Glomerular endothelial cell (primary cell): ENCODE measurements at places on chromosomes 12 and 14. TPM values are rescaled to one million over a fixed set of nuclear protein-coding genes. Genes with fewer than 3 reads are reported as not detected.

Gene BDKRB1
- total RNA-seq = not detected in 2 replicates

Gene SVOP
- not detected in 2 replicates for total RNA-seq

Gene MLEC
- 73.3 and 78.3 TPM in 2 replicates for total RNA-seq

Gene OLR1
- 0.64 TPM in 1 of 2 replicates, not detected in the other for total RNA-seq

Gene PTGER2
- 0.92 and 1.9 TPM in 2 replicates for total RNA-seq

Gene DCN
- total RNA-seq = 5.6 and 16.2 TPM in 2 replicates

Gene EIF2S3B
- total RNA-seq = 0.35 and 2.3 TPM in 2 replicates

Gene GARIN6
- not detected in 2 replicates for total RNA-seq

Gene REP15
- 2.0 and 3.3 TPM in 2 replicates for total RNA-seq

Gene GPRC5D
- total RNA-seq = not detected in 2 replicates

Gene TCL1B
- total RNA-seq = not detected in 2 replicates

DNA sequence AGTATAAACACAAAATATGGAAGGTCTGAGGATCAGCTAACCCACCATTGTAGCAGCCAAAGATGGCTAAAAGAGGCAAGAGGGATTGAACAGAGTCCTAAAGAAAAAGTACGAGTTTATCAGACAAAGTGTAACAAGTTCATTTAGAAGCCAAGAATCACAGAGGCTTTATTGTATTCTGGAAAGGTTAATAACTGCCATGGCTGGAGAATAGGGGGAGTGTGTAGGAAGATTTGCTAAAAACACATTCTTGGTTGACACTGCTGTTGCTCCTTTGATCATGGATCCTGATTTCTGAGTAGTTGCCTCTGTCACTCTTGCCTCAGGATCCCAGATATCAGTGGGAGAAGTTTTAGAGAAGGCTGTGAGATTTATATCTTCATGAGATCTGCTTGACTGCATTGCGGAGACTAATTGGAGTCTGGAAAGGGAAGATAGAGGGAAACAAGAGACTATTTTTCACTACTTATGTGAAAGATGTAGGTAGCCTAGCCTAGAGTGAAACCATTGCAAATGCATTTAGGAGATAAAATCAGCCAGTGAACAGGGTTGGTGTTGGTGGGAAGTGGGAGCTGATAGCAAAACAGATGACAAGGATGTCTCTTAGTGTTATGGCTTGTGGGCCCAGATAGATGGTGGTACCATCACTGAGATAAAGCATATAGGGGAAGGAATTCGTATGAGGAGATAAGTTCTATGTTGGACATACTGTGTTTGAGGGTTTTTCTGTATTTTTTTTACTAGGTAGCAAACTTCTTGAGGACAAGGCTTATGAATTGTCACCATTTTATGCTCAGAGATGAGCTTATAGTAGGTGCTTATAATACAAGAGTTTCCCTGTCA lies 402.9 kb upstream of the PDE3A start:
- no peak for DNase-seq

DNA sequence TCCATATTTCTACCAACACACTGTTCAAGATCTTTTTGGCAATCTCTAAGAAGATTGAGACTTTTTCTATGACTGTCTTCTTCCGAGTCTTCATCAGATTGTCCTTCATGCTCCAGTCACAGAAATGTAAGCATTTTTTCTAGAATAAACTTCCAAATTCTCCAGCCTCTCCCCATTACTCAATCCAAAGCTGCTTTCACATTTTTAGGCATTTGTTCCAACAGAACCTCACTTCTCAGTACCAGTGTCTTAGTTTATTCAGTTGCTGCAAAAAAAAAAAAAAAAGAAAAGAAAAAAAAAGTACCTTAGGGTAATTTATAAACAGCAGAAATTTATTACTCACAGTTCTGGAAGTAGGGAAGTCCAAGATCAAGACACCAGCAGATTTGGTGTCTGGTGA lies 290.8 kb upstream of the NOVA1 start:
- DNase-seq = no peak

GRCh38 chr14:60720962-60721325 lies 3.2 kb downstream of the SIX4 start:
- no peak for DNase-seq

- no peak for DNase-seq
Measured at GRCh38 chr14:103872481-103873113, 25.2 kb upstream of the PPP1R13B start.

GRCh38 chr12:26157001-26157400 lies 32.2 kb upstream of the BHLHE41 start:
- DNase-seq = no peak

DNA sequence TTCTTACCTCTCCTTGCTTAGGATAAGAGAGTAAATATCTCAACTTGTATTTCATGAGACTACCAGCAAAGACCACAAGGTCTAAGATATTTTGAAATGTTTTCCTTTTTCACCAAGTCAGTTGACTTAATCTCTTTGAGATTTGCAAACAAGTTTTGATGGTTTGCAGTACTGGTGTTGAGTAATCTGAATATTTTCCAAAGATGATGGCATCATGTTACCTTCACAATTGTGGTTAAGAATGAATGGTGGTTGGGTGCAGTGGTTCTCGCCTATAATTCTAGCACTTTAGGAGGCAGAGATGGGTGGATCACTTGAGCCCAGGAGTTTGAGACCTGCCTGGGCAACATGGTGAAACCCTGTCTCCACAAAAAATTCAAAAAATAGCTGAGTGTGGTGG lies 225.7 kb downstream of the TMTC2 start:
- no peak for DNase-seq

- no peak for DNase-seq
Measured at GRCh38 chr14:100039903-100040302, 25.3 kb upstream of the EVL start.

DNA sequence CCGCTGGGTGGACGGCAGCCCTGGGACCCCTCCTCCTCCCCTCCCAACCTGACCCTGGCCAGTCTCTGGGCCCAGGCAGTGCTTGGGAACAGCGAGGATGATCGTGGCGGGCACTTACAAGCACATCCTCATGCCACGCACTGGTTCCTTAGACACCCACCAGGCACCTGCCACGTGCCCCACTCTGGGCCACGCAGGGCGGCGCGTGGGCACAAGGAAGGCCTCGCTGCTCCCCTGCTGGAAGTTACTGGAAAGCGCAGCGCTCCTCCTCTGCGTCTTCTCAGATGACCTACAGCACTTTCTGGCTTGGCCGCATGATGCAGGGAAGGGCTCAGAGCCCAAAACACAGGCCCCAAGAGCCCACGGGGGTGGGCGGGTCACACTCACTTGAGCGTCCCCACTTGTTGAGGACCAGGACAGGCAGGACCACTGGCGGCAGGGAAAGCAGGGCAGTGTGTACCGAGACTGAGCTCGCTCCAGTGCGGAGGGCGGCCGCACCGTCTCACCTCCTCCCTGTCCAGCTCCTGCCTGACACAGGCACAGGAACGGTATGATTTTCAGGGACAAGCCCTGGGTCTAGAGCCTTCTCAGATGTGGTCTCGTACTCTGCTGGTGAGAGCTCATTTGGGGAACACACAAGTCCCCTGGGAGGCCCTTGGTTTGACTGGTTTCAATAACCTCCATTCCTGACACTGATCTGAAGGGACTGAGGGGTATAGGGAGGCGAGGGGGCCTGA lies 128.3 kb upstream of the EVL start:
- no peak for DNase-seq

GRCh38 chr12:106085213-106085612 lies 53.5 kb downstream of the NUAK1 start:
- no peak for DNase-seq

DNA sequence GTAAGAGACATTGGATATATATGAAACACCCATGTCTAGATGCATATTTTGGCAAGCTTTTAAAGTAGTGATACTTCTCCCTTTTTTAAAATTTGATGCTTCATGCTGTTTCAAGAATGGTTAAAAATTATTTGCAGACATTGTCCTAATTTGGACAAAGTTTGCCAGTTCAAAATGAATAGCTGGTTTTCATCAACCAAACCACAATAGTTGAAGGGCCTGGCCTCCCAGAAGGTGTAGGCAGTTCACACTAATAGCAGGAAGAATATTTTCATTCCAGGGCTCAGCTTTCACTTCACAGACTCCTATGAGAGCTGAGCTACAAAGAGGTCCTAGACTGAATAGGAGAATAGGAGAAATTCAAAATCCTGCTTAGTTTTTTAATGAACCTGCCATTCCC lies 78.7 kb downstream of the STXBP6 start:
- DNase-seq = no peak

- no peak for DNase-seq
Measured at GRCh38 chr14:30210630-30211029, 283.0 kb upstream of the PRKD1 start.

GRCh38 chr12:78864870-78865463 lies 393 bp downstream of the SYT1 start:
- DNase-seq = no peak

DNA sequence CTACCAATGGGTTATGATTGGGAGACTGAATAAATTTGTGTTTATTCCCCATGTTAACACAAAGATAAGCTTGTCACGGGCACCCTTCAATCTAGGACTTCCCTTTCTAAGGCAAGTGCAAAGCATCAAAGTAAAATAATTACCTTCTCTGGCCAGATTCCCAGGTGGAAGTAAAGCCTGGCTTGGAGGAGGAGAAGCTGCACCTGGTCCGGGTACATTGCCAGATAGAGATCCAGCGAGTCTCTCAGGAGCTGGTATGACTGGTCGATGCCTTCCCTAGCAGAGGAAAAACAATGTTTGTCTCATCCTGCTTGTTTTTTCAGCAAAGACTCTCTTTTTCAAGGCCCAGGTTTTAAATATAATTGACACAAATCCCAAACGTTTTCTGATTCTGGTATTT lies 24.9 kb downstream of the FBXO21 start:
- no peak for DNase-seq

DNA sequence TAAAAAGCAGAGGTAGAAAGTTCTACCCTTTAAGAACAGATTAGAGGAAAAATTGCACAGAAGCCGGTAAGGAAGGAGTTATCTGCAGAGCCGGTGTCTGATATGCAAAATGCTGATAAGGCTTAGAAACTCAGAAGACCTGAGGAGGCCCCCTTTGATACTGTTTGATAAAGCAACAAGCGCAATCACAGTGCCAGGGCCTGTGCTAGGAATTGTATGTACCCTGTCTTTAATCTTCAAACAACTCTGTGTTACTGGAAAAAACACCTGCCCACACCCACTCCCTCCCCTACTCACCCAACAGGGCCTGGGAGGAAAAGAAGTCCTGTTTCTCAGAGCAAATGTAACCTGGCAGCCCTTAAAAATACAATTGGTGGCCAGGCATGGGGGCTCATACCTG lies 112.7 kb upstream of the FUT8 start:
- DNase-seq = no peak

- DNase-seq = no peak
Measured at GRCh38 chr14:104284636-104285507, 146.5 kb downstream of the KIF26A start.

DNA sequence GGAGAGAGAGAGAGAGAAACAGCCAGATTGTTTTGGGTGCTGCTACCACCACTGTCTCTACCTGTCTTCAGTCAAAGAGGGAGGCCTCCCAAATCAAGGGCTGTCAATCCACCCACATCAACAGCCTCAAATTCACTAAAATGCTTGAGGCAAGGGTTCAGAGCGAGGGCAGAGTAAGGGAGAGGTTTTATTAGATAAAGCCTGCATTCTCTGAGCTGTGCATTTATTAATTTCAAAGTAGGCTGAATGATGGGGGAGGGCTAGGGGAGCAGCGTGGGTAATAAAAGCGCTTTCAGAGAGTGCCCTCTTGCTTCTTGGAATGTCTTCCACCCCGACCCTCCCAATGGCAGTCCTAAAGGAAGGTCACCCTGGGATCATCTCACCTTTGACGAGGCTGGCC lies 636.5 kb upstream of the TBX3 start:
- DNase-seq = no peak

DNA sequence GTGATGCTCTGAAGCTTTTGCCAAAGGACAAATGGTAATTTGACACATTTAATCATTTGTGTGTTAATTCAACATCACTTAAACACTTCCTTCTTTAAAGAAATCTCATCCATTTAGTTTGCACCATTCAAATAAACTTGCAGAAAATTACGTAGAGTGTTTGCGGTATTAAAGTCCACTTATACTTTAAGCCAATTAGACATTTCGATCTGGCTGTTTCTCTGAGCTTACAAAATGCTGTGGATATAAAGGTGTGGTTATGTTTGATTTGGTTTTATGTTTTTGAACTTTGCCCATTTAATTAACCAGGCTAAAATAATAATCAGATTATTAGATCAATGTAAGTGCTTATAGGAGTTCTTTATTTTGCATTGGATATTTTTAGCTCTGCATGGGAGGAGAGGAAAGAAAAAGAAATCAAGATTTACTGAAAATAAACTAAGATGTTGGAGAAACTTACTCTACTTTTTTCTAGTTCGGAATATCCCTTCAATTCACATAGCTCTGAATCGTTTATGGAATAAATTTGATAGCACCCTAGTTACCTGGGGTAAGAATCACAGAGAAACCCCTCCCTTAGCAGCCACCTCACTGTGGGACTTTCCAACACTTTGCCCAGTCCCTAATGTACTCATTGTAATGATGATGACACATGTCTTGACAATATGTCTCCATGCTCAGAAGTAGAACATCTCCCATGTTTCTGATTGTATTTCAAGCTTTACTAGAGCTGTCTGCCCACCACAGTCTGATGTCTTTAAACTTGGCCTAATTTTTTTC lies 268.0 kb downstream of the BTG1 start:
- no peak for DNase-seq

GRCh38 chr12:75479963-75480461 lies 543 bp upstream of the GLIPR1 start:
- DNase-seq = no peak

GRCh38 chr14:103684471-103684870 lies 30.8 kb downstream of the XRCC3 start:
- no peak for DNase-seq

DNA sequence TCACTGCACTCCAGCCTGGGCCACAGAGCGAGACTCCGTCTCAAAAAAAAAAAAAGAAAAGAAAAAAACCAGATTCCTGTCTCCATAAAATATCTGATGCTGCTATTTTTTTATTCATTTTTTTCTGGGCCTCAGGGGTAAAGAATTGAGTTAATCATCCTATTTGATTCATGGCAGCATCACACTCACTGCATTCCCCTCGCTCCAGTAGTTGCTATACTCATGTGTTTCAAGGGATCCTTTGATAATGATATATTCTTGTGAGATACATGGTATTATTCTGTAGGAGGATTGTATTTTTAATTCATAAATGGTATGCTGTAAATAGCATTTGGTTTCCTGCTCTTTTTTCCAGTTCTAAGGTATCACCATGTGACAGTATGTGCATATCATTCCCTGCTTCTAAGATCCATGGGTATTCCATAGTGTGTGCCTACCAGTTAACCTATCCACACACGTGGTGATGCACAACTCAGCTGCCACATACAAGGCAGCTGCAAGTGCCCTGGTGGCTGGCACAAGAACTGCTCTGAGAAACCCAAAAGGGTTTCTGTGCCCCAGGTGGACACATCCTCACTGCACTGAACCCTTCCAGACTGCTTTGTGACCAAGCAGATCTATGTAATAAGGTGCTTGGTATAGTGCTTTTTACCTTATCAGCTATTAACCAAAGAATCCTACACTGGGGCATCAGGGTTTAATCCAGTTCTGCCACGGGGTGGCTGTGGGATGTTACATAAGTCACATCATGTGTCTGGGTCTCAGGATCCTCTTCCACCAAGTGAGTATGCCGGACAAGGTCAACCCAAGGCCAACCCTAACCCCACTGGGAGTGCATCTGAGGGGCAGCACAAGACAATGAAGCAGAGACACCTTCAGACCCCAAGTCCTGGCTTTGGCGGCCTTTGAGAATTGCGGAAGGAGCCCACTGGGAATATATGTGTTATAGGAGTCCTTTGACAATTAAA lies 74.6 kb downstream of the ZFP36L1 start:
- no peak for DNase-seq
